Activated T-cell treated with anti-CD3 and anti-CD28 coated beads for 48 hours (primary cell): ENCODE measurements at places on chromosomes 2 and 18.

- no peak for DNase-seq
Measured at GRCh38 chr18:5747678-5748077, 147.6 kb downstream of the TMEM200C start.

- peak; percentile 8 for DNase-seq
Measured at GRCh38 chr18:67239826-67240225, 276.7 kb downstream of the DSEL start.

DNA sequence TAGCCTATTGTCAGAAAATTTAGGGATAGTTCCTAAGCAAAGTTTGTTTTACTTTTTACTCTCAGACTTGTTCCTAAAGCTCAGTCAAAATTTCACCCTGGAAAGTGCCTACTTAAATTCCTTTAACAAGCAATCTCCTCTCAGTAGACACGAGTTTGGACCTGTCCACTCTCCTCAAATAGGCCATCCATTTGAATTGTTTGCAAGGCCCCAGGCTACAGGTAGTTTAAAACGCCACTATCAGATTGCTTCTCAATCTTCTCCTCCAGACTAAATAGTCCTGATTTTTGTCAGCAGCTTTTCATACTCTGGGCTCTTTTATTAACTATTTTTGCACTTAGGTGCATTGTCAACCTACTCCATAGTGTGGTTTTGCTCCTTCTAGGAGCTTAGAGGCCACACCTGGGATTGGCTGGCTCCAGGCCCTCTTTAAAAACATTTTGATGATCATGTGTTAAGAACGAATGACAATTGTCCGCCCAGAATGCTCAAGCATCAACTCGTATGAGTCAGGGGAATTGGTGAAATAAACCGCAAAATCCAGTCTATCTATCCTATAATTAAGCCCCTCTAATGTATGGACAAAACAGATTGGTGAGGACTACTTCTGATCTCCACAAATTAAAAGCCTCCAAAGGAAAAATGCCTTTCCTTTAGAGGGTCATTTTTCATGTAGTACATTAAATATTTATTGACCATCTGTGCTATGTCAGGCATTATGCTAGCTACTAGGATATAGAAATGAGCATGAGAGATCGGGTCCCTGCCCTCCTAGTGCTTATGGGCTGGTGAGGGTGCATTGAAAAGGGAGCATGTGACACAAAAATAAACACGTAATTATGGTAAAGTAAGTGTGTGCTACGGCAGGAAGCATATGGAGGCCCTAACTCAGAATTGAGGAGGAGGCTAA, 333.8 kb upstream of the TNP1 start:
- no peak for DNase-seq

- no peak for DNase-seq
Measured at GRCh38 chr2:17628349-17629261, 88.1 kb downstream of the VSNL1 start.

DNA sequence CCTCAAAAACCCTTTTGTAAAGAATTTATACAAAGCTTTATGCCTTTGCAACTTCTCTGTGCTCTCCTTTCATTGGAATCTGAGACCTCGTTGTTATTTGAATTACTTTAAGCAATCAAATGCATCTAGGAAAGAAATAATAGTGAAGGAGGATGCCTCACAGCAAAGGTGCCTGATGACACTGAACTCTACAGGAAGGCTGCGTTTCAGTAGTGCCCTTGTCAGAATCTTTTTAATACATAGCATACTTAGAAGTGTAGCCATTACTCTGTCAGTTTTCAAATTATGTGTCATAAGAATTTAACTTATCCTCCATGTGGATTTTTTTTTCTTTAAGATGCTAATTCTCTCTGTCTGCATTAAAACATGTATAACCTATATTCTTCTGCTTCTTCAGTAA, 9.6 kb upstream of the LYPD6B start:
- DNase-seq: no peak

GRCh38 chr2:54553775-54554174, 97.6 kb downstream of the SPTBN1 start:
- DNase-seq: no peak

DNA sequence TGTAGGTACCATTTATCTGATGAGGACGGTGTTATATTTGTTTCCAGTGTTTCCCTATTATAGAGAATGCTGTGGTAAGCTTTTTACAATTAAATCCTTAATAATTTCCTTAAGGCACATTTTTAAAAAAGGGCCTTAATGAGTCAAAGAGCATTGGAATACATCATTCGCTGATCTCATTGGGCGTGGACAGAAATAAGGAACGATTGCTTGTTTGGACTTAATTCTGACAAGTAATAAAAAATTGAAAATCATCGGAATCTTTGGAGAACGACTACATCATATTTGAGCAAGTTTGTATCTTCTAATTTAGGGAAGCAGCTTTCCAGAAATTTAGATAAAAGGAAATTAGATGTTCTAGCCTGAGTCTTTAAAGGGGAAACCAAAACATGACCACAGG, 11.3 kb downstream of the AGPS start:
- DNase-seq: no peak

DNA sequence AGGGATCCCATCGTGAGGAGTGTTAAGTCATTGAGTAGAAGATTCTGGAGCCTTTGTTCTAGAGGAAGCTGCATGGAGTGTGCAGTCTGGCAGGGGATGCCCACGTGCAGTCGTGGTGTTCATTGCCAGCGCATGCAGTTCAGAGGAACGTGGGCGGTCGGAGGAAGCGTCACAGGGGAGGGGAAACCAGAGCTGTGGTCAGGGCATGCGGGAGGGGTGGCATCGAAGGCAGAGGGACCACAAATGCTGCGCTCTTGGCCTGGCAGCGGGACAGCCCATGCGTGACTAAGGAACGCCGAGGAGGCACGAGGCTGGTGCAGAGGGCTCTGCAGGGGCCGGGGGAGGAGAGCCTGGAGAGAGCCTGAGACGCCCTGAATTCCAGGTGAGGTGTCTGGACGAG, 141.1 kb downstream of the KLHL29 start:
- no peak for DNase-seq

DNA sequence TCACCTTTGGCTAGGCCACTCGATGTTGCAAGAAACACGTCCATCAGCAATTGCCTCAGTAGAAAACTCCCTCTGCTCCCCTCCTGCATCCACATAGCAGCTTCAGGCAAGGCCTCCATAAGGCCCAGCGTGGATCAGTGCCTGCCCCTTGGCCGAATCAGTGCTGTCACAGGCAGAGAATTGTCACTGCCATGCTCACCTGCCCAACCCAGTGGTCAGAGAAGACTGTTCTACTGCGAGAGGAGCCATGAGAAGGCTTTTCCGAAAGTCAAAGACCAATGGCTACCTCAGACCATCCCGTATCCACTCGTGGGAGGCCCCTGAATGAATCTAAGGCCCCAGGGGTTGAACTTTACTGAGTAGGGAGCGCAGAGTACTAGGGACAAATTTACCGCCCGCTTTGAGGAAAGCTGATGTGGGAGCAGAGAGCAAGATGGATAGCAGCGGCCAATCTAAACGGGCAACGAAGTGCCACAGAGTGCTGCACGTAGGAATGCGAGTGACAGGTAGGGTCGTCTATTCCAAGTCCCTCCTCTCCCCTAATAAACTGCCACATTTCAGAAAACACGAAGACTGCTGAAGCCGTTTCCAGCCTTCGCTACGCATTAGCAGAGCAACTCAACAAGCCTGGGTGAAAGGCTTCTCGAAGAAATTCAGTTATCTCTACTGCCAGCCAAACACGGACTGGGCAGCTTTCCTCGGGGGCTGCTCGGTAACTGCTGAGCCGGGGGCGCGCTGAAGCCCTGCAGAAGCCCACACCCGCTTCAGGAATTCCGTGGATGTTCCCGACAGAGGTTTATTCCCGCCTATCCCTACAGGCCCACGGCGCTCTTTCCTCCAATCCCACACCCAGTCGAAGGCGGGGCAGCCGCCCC, 968 bp upstream of the RALBP1 start:
- DNase-seq: no peak

DNA sequence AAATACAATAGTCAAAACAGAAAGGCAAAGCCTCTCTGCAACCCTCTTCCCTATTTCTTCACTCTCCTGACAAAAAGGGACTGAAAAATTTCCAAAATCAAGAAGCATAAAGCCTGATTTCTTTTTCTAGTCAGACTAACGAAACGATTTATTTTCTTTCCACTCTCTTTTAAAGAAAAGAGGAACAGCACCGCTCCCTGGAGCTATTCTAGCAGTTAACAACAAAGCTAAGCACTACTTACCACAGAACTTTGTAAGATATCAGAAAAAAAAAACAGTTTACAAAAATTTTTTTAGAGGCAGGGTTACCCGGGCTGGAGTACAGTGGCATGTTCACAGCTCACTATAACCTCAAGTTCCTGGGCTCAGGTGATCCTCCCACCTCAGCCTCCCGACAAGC, 14.4 kb upstream of the FHL2 start:
- no peak for DNase-seq

DNA sequence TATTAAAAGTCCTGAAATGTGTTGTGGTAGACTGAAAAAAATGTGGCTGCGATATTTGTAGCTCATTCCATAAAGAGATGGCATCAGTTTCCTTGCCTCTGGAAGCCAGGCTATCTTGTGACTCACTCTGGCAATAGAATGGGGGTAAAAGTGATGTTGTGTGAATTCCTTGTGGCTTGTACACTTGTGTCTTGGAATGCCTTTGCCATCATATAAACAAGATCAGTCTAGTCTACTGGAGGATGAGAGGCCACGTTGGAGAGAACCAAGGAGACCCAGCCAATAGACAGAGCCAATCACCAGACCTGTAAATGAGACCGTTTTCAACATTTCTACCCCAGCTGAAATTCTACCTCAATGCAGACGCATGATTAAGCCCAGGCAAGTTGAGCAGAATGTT, 254.1 kb downstream of the TRIB2 start:
- no peak for DNase-seq

DNA sequence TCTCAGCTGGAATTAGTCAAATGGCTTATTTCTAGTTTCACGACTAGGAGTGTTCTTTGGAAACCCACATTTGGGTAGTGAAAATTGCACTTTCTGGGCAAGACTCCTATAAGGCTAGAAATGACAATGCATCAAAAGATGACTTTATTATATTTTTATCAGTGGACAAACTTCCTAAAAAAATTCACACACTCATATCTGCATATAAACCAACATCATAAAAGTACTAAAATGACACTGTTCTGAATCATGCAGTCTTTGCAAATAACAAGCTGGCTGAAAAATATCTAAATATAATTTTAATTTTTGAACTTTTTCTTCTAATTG, 17.6 kb downstream of the MXD1 start:
- DNase-seq: no peak

GRCh38 chr2:218505754-218506371, 62.3 kb downstream of the USP37 start:
- no peak for DNase-seq

GRCh38 chr2:105933906-105934305, 189.2 kb downstream of the NCK2 start:
- DNase-seq: no peak

DNA sequence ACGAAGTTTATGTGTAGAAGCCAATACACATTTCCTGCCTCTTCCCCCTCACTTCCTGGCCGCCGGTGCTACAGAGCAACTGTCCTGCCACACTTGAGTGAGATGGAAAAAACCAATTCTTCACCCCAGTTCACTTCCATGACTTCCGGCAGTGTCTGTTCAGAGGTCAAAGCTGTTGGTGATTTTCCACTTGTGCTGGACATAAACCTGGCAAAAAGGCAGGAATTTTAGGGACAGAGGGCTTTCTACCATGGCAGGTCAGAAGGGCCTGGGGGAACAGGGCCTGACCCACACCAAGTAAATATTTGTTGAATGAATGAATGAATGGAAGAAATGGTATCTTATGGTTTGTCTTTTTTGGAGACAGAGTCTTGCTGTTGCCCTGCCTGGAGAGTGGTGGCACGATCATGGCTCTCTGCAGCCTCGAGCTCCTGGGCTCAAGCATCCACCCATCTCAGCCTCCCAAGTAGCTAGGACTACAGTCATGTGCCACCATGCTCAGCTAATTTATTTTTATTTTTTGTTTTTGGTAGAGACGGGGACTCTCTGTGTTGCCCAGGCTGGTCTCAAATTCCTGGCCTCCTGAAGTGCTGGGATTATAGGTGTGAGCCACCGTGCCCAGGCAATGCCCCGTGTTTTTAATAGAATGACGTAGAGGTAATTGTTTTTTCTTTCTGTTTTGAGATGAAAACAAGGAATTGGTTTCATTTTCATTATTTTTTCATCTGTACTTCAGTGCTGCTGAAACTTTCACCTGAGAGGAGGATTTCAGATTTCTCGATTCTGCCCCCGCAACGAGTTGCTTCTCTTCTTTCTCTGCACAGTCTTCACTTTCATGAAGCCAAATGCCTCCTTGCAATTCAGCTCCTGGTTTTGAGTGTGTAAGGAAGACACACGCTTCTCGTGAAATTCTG, 48.0 kb upstream of the LPIN2 start:
- DNase-seq: peak; percentile 29

DNA sequence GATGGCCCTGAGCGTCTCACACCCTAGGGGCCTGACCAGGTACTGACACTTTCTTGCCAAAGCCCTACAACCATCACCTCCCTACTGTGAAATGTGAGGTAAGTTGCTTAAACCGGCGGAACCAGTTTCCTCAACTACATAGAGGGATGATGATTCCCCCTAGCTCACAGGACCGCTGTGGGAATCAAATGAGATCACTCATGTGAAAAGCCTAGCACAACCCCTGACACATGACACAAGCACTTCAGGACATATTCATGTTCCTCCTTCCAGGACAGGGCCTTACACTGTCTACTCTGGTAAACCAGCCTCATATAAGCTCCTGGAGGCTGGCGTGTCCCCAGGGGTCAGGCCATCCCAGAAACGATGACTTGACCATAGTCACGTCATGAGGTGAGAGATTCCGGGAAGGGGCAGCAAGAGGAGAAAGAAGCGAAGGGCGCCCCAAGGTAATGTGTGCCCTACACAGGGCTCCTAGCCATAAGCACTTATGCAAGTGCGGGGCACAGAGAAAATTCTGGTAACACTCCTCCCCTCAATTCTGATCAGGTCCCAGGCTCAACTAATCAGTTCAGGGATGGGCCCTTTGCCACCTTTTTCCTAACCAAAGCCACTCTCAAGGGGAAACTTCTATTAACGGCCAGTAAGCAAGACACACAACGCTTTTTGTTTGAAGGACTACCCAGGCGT, 49.5 kb downstream of the C2orf42 start:
- DNase-seq: no peak

DNA sequence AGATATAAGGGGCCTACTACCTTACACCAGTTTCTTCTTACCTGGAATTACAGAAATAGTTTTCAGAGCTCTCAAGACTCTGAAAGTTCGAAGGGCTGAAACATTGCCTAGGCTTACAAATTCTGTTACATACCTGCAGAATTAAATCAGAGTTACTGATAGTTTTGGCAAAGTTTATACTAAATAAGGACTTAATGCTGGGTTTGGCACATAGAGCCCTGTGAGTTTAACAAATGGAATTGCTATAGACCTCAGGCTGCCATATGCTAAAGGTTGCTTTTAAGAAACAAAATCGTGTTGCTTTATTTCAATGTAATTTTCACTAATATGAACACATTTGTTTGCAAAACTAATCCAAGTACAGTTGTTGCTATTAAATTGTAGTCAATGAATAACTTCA, 40.1 kb downstream of the SCN3A start:
- DNase-seq: no peak

- DNase-seq: no peak
Measured at GRCh38 chr2:7539760-7540159, 622.5 kb downstream of the RNF144A start.
